ENCODE measurements at places on chromosomes 4 and X.

GRCh38 chr4:156241896-156242295, 288.2 kb upstream of the CTSO start:
- no peak for DNase-seq

GRCh38 chr4:30380404-30380998, 339.7 kb upstream of the PCDH7 start:
- DNase-seq: no peak

DNA sequence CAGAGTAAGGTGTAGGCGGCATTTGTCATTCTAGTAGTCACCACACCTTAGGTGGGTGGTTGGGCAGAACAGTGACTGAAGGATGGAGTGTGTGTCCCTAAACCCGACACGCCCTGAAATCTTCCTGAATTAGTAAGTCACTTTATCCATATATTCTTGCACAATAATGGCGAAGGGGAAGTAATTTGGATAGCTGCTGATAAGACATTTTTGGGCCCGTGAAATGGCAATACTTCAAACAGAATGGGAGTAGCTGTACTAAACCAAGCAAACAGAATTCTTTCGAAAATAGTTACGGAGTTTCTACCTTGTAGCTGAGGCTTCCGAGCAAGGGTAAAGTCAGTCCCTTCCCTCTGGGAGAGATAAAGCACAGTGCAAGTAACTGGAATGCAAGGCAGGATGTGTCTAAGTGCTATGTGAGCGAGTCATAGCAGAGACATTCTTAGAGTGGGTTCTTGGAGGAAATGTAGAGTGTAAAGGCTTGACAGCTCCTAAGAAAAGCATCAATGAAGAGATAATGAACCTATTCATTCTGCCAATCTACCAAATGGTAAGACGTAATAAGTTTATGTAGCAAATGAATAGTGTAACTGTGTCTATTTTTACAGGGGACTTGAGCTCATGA, 72.8 kb downstream of the CLCN5 start:
- no peak for DNase-seq

DNA sequence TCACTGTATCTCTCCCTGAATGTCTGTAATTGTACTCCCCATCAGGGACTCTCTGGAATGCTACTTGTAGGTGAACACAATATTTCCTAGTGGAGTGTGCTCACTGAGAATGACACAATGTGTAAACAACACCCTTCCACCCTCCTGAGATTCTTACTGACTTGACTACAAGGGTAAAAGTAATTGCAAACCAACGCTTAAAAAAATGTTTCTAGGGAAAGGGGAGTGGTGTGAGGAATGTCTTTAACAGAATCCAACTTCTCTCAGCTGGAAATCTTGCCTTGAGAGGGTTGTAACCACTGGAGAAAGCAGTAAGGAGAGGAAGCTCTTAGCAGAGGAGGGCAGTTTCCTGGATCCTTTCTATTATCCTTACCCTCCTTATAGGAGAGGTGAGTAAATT, 5.1 kb upstream of the RAPGEF2 start:
- DNase-seq: no peak

- no peak for DNase-seq
Measured at GRCh38 chrX:73916931-73917667, 354.1 kb downstream of the CHIC1 start.

DNA sequence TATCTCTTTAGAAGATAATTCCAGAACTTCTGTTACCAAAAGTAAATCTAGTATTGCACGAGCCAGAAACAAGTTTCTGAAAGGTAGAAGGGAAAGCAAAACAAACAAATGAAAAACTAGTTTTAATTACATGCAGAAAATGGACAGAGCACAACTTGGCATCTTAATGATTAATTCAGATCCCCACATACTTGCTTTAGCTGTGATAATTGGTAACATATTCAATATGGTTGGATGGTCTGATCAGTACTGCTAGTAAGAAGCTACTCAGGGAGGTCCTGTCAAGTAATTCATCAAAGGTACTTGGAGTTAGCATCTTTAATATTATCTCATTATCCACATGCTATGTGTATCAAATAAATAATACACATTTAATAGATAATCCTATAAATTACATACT, 204.3 kb downstream of the TRAM1L1 start:
- DNase-seq: no peak

GRCh38 chrX:136260776-136261175, 9.6 kb upstream of the MAP7D3 start:
- no peak for DNase-seq

DNA sequence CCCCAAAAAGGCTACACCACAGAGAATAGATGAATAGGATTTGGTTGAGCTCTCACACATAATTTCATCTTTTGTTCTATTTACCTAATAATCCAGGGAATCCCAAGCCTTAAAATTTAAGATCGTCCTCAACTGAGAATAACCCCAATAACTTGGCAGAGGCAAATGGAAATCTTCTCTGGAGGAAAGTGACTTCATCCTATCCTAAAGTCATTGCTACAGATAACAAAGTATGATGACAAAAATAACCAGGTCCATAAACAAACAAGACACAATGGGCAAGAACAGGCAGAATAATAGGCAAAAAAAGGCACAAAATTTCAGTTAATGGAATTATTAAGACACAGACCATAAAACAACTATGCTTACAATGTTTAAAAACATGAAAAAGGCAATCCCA, 177.3 kb upstream of the STK26 start:
- DNase-seq: no peak

DNA sequence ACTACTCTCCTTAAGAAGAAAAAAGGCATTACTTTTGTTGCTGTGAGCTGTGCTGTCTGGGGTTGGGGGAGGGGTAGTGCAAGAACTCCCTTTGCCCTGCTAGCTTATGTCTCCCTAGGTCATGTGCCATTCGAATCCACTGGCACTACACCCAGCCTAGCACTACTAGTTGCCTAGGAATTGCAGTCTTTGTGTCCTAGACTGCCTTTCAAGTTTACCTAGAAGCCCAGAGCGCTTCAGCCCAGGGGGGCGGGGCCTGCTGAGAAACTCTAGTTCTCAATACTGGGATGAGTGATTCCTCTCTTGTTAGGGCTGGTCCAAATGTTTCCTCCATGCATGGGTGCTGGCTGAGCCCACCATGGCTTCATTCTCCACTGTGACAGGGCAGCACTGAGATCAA, 1011.5 kb downstream of the PCDH19 start:
- DNase-seq: no peak

GRCh38 chrX:22365460-22365859, 92.7 kb downstream of the CBLL2 start:
- DNase-seq: no peak

DNA sequence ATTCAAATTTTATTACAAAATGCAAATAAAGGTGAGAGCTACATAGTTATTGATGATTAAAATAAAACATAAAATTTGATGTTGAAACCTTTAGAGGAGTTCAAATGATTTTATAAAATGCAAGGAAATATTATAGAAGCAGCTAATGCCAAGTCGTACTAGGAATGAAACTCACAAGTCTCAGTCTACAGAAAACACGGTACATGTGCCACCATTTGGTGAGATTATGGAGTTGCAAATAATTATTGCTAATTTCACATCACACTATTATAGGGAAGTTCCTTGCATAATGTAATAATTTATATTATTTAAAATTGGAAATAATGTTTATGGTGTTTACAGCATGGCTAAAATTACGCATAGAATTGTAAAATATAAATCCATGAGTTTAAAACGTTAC, 1601.7 kb upstream of the TENM3 start:
- DNase-seq: no peak

GRCh38 chr4:145487631-145488030, 6.0 kb downstream of the SMAD1 start:
- DNase-seq: no peak

GRCh38 chrX:139831675-139832456, 101.0 kb downstream of the ATP11C start:
- no peak for DNase-seq

DNA sequence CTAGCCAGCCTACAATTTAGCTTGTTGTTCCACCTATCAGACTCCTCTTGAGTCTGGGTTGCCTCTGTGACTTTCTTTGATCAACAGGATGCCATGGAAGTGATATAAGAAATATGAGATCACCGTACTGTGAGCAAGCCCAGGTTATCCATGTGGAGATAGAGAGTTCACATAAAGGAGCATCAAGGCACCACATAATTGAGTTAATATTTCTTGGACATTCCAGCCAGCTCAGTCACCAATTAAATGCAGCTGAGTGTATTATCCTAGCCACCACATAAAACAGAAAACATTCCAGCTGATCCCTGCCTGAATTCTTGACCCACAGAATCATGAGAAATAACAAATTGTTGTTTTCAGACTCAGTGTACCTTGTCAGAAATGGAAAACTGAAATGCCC, 253.6 kb downstream of the PPP1R2C start:
- DNase-seq: no peak

GRCh38 chrX:13007519-13008188, 32.7 kb downstream of the TMSB4X start:
- no peak for DNase-seq

DNA sequence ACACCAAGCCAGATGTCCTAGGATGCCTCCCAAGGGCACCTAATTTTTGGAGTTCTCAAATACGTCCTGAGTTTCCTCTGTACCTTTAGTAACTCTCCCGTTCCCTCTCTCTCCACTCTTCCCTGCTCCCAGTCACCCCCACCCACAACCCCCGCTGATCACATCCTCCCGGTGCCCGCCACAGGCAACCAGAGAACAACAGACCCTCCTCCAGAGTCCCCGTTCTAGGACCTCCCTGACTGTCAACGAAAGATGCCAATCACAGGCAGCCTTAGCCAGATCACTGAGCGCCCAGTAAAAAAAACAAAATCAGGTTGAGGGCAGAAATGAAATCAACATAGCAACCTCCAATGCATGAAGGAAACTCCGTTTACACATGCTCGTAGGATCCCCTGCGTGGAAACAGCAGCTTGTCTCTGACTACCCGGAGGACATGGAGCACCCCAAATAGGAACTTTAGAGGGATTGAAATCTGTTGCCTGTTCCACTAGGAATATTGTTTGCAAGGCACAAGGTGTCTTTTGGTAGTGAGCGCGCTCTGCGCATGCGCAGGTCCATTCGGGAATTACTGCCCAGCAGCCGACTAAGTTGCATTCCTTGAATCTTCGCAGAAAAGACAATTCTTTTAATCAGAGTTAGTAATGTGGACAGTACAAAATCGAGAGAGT, at the start of gene GABRB1:
Gene GABRB1, plus strand, starts transcription at position 557 of the 668 bp plus-strand sequence.
- no peak for DNase-seq

Data from SIG-M5 (cell line).